Bronchial epithelial cell (primary cell): ENCODE measurements at places on chromosomes 7 and 10.

- no peak for DNase-seq
These were observed 16.7 kb upstream of the ABCC2 start for GRCh38 chr10:99765672-99766301.

DNA sequence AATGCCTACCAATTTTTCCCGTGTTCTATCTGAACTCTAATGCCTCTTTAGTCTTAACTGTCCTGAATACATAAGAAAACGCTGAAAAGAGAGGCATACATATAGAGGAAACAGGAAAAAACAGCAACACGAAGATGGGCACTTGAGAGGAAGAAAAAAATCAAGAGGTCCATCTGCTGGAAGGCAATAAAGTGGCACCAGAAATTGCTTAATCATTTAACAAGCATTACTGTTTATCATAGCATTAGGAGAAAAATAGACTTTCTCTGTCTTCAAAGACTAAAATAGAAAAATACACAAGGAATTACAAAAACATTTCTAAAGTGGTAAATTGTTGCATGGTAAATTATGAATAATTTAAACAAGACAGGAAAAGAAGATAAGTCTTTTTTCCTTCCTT, 35.0 kb downstream of the NSUN6 start:
- no peak for DNase-seq

DNA sequence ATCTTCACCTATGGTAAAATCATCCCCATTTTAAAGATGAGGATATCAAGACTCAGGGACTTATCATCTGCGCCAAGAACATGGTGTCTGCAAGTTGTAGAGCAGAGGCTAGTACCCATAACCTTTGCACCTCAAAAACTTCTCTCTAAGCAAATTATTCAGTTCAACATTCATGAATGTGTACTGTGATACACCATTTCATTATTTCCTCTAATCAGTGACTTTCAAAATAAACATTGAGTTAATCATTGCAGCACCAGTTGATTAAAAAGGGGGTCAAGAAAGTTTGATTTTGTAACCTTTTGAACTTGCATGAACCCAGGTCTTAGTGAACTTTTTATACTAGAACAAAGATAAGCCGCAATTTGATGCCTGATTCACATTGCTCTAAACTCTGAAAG, 47.6 kb upstream of the CYP2C8 start:
- no peak for DNase-seq

DNA sequence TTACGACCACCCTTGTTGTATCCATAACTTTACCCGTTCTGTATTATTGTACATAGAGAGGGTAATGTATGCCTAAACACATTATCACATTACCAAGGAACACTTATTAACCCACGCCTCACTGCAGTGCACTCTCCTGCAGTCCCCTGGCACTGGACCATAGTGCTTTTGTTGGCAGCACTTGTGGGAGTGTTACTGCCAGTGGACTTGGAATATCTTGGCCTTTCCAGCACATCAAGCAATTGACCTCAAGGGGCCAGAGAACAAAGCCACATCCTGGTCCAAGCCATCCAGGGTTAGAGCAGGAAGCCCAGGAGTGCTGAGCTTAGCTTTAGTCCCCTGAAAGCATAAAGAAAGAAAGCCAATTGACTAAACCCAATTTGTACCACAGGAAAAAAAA, 304.2 kb downstream of the PCDH15 start:
- DNase-seq: no peak

DNA sequence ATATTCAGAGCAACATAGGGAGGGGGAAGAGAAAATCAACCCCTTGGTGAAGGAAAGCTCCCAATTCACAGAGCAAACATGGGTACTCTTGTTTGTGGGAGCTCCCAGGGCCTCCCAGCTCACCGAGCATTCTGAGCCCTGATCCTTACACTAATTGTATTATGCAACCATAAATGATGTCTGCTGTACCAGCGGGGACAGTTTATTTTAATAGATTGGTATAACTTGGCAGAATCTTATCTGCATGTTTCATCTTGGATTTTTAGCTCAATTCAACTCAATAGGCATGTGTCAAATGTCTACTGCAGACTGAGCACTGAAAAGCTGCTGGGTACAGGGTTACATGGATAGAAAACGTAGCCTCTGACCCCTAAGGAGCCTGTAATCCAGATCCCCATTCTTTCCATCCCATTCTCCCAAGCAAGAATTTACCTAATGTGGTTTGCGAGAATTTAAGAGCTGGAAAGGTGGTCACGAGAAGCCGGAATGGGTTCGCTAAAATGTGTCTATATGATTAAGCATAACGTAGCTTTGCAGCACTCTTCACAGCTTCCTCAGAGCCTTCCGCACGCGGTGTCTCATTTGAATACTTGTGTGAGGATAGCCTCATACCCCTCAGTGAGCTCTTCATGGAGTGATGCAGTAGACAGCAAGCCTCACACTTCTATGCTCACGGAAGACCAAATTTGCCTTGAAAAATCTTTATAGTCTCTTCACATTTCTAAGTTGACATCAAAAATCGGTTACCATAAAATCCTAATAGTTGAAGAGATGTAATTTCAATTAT, 18.3 kb downstream of the EGFR start:
- no peak for DNase-seq

GRCh38 chr10:69232736-69233480, 12.8 kb downstream of the HKDC1 start:
- DNase-seq: no peak

GRCh38 chr10:102066399-102067088, 1.4 kb downstream of the HPS6 start:
- no peak for DNase-seq

- no peak for DNase-seq
These were observed 553.6 kb upstream of the GHITM start for GRCh38 chr10:83585686-83586085.

- DNase-seq: no peak
These were observed 21.5 kb downstream of the SH3PXD2A start for GRCh38 chr10:103833731-103834365.

- DNase-seq: no peak
These were observed 90.3 kb downstream of the NEURL1 start for GRCh38 chr10:103583871-103584215.

GRCh38 chr10:43396061-43396927, 12.7 kb downstream of the HNRNPF start:
- peak; percentile 53 for DNase-seq

GRCh38 chr10:49279015-49279880, 19.7 kb upstream of the C10orf71 start:
- DNase-seq: no peak

- no peak for DNase-seq
These were observed at the start of gene CNNM1 for GRCh38 chr10:99329304-99329553. Gene CNNM1, plus strand, starts transcription at chr10:99329356. Its CDS starts 32 bp downstream, at chr10:99329388.
